Fibroblast of the aortic adventitia (primary cell): ENCODE measurements at places on chromosomes 12 and 14. TPM values are rescaled to one million over a fixed set of nuclear protein-coding genes. Genes with fewer than 3 reads are reported as not detected.

RAD51AP1 gene
- total RNA-seq = 2.9 and 35.2 TPM in 2 replicates

BCL2L14 gene
- not detected in 2 replicates for total RNA-seq

KRT71 gene
- total RNA-seq = not detected in 2 replicates

C3AR1 gene
- total RNA-seq = 0.18 TPM in 1 of 2 replicates, not detected in the other

ASIC1 gene
- 4.9 and 5.2 TPM in 2 replicates for total RNA-seq

DNA sequence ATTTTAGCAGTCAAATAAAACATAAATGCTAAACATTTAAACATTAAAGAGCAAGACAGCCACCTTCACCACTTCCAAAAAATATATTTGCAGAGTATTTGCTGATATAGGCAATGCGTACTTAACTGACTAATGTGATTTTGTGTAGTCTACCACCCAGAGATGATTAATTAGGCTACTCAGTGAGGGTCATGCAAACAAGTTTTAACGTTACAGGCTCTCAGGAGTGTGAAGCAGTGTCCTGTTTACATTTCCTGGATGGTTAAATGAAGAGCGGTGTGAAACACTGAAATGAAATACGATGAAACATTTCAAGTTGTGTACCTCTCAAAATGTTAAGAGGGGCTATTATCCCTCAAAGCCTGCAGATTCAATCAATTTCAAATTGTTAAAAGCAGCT, 165.8 kb upstream of the LRIG3 start:
- no peak for DNase-seq

- no peak for DNase-seq
Observed at GRCh38 chr14:73232984-73233383, 4.3 kb upstream of the PAPLN start.

GRCh38 chr12:120762086-120762485, 36.5 kb downstream of the ACADS start:
- peak; percentile 28 for DNase-seq

- DNase-seq = no peak
Observed at GRCh38 chr14:79764323-79764722, 447.0 kb downstream of the DIO2 start.

GRCh38 chr12:59115526-59115925, 195.2 kb upstream of the LRIG3 start:
- DNase-seq = peak; percentile 19

GRCh38 chr14:22251090-22251489, 337.9 kb downstream of the DAD1 start:
- DNase-seq = no peak
